ENCODE measurements at places on chromosomes 5 and 9.
A peak's percentile ranks its signal among the peaks of the same experiment; 100 is the strongest.

- DNase-seq = no peak
Observed at GRCh38 chr5:74873525-74874249, 7.5 kb upstream of the FAM169A start.

- no peak for DNase-seq
Observed at GRCh38 chr5:143274952-143275351, 128.5 kb downstream of the NR3C1 start.

DNA sequence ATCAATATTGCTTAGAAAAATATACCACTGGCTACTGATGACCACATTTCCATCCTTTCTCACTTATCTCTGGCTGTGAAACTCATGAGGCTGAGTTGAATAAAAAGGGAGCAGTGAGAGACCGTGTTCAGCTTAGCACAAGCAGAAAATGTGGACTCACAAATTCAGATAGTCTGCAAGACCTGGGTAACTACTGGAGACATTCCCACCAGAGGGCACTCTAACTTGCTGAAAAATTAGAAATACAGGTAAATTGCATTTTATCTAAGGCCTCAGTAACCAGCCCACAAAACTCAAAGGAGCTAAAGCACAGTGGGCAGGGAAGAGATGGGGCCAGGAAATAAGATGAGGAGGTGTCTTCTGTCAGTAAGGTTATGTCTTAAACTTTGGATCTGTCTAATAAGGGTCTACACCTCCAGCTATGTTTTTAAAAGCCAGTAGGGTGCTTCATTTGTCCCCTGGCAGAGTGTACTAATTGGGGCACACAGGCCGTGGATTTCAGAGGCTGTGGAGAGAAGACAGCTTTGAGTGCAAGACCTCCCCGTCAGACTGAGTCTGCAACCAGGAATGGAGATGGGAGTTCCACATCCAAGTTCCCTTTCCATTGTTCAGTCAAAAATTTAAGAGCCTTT is 8.7 kb upstream of the NDUFB6 start:
- DNase-seq = peak; percentile 69

DNA sequence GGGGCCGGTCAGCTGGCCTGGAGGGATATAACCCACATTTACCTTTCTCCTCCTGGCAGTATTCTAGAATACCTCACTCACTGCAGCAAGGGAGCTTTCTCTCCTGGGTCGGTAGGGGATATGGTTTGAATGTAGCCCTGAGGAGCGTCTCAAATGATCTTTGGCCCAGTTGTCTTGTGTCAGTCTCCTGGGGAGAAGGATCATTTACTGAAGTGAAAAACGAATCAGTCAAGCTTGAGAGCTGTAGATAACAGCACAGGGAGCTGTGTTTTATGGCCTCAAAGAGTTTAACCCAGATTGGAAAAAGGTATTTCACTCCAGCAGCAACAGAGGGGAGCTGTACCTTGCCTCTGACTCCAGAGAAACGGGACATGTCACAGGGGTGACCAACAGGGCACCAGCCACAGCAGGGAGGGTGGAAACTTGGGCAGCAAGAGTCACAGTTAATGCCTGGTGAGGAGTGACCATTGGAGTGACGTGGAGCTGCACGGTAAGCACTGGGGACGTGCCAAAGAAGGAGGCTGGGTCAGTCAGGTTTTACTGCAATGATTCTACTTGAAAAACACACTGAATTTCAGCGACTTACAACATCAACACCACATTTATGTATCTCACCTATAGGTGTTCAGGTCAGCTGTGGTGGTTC is 29.8 kb upstream of the ZFR start:
- DNase-seq = no peak

- DNase-seq = peak; percentile 84
Observed at GRCh38 chr5:145531038-145531734, 304.0 kb downstream of the PRELID2 start.

GRCh38 chr9:71683598-71684235 is 84.6 kb downstream of the CEMIP2 start:
- no peak for DNase-seq

- no peak for DNase-seq
Observed at GRCh38 chr5:142667831-142668230, 18.1 kb downstream of the FGF1 start.

DNA sequence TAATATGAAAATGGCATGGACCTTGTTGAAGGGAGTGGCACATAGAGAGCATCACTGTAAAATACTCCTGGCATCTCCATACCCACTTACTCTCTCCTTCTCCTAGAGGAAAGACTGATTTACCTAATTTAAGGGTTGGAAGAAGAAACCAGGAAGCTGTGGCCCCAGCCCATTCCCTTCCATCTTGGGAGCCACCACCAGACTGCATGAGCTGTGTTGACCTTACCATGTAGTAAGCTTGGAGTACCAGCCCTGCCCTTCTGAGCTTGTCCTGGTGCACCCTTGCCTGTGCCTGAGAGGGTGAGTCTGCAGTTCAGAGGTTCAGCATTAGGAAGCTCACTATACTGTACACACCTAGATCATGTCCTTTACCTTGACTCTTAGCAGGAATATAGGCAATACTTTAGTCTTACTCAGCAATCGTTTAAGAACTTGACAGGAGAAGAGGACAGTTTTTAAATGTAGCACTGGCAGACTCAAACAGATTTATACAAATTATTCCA is 35.7 kb upstream of the HMGCS1 start:
- no peak for DNase-seq

DNA sequence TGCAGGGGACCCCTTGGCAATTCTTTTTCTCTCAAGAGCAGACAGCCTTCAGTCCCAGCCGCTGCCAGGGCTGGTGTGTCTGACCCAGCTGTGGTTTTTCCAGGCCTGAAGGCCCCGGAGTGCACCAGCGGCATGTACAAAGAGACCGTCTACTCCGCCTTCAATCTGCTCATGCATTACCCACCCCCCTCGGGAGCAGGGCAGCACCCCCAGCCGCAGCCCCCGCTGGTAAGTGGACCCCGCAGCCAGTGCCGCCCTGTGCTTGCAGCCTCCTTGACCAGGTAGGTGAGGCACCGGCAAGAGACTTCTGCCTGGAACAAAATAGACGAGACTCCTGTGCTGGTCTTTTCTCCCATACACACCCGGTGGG is 1.3 kb downstream of the TCF7 start:
- DNase-seq = no peak

DNA sequence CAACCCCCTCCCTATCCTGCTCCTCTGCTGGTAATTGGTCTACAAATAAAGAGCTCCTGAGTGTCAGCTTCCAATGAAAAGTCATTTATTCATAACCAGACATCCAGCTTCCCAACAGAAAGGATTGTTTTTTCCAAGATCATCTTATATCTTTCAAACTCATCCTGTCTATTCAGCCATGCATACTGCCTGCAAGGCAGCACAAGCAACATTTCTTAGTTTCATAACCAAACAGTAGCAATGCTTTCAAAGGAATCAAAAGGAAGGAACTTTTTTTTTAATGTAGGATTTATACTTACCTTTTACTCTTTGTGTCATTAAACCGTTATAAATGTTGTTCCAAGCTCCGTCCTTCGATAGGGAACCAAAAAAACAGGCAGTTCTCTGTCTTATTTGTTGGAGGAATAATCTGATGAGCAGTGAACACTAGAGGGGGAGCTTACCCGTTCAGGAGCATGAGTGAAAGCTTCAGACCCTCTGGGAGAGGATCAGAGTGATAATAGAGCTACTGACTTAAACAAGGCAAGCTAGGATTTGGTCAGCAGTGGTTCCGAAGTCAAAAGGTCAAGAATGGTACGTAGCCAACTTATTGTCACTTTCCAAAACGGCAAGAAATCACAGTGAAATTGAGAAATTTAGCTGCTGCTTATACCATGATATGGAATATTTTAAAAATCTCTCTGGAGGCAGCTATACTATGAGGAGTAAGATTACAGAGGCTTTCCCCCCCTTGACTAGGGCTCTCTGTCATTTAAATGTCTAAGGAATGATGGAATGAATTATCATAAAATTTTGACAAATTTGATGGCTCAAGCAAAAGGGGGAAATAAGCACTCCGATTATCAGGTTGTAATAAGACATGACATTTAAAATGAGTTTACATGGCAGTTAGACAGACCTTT is 892.9 kb downstream of the NR2F1-AS1 start:
- peak; percentile 20 for DNase-seq

- no peak for DNase-seq
Observed at GRCh38 chr9:35333551-35333950, 156.4 kb upstream of the RUSC2 start.

DNA sequence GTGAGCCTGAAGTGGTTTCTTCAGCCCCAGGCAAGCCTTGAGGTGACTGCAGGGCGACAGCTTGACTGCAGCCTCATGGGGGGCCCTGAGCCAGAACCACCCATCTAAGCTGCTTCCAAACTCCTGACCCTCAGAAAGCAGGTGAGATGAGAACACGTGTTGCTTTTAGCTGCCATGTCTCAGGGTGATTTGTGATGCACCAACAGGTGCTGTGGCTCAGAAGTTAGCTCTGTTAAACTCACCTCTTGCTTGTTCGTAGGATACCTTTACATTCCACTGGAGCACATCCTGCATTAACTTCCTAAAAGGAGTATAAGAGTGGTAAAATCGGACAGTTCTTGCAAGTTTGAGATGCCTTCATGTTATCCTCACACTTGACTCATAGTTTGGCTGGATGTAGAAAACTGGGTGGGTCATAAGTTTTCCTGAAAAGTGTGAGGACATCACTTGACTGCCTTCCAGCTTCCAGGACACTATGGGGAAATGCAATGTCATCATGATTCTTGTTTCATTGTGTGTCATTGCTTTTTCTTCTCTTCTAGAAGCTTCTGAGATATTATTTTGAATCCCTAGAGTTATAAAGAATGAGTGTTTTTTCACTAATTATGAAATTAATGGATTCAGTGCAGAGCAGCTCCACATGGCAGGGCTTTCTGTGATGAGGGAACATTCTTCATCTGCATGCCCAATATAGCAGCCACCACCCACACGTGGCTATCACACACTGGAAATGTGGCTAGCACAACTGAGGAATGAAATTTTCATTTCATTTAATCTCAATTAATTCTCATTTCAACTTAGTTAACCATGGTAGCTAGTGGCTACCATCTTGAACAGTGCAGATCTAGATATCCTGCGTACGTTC is 92.3 kb downstream of the HSD17B3 start:
- no peak for DNase-seq

DNA sequence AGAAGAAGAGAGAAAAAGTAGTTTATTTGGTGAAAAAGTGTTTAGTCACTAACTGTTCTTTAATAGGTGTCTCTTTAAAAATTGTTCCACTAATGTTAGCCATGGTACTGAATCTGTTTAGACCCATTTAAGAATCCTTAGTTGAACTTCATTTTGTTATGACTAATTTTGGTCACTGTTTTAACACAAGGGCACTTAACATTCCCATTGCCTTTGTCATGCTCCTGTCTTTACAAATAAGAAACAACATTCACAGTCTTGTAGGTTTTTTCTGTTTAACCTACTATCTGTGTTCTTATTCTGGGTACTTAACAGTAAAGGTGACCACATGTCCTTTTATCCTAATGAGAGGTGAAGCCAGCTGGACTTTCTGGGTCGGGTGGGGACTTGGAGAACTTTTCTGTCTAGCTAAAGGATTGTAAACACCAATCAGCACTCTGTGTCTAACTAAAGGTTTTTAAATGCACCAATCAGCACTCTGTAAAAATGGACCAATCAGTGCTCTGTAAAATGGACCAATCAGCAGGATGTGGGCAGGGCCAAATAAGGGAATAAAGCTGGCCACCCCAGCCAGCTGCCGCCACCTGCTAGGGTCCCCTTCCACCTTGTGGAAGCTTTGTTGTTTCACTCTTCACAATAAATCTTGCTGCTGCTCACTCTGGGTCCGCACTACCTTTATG is 116.7 kb downstream of the WDR70 start:
- DNase-seq = peak; percentile 10

DNA sequence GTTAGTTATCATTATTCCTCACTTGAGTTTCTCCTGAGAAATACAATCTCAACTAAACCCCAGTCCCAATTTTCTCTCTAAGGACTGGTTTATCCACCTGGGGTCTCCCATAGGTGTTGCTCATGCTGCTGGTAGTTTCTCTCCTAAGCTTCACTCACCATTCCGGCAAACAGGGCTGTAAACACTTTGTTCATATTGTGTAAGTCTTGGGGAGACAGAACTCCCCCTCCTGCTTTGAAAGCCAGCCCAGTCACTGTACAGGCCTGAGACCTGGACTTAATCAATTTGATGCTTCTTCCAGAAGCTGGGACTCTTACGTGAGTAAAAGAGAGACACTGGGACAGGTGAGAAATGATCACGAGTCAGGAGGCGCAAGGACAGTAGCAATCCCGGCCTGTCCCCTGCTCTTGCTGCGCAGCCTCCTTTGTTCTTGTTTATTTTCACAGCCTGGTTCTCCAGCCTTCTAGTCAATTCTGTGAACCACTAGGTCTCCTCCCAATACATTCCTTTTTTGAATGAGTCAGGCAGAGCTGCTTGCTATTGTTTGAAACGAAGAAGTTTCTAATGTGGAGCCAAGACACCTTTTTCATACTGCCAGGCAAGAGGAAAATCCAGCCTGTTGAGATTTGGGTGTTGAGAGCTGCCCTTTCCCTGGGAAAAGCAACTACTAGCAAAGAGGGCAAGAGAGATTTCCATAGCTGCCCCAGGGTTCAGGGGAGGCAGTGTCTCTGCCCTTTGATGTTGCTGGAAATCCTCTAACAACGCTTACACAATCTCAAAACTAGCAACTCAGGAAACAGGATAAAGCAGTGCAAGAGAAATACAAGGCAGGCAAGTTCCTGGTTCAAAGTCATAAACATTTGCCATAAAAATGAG is 9.2 kb upstream of the SHROOM1 start:
- DNase-seq = peak; percentile 63

- DNase-seq = no peak
Observed at GRCh38 chr5:131530706-131531331, 104.2 kb downstream of the RAPGEF6 start.

- DNase-seq = no peak
Observed at GRCh38 chr5:107404595-107405374, 266.0 kb downstream of the EFNA5 start.

DNA sequence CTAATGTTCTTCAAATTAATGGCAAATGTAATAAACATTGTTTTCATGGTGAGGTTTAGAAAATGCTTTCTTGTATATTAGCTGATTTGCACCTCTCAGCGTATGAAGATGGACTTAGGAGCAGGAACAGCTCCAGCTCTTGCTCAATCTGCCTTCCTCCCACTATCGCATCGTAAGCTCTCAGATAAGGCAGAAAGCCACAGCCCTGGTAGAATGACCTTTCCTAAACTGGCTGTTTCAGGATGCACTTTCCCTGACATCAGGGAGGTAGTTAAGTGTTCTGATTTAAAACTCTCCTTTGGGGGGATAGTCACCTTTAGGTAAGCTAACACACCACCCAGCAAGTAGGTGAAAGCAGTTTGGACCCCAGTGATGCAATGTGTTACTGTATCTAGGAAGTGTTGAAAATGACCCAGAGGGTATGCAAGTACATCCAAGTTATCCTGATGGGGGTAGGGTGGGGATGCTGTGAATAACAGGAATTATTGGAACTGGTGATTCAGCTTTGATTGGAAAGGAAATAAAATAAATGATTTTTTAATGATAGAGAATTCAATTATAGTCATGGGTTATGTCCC is 72.3 kb downstream of the LMNB1 start:
- no peak for DNase-seq

DNA sequence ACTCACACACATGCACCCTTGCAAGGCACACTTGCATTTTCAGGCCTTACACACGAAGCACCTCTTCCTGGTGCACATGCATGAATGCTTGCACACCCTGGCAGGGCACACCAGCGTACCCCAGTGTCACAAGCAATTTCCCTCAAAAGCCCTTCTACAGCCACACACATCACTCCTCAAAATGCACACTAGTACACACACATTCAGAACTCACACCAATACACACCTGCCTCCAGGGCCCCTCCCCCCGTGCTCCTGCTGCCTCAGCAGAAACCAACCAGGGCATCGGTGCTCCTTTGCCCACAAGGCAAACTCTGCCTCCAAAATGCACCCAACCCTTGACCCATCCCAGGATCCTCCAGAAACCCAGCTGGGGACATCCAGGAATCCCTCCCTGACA is 1.2 kb downstream of the CAMK2A start:
- no peak for DNase-seq

All from kidney glomerular epithelial cell (primary cell).